ENCODE measurements at places on chromosomes 1 and 21.

- no peak for DNase-seq
Observed at GRCh38 chr1:7152655-7153054, 367.4 kb downstream of the CAMTA1 start.

DNA sequence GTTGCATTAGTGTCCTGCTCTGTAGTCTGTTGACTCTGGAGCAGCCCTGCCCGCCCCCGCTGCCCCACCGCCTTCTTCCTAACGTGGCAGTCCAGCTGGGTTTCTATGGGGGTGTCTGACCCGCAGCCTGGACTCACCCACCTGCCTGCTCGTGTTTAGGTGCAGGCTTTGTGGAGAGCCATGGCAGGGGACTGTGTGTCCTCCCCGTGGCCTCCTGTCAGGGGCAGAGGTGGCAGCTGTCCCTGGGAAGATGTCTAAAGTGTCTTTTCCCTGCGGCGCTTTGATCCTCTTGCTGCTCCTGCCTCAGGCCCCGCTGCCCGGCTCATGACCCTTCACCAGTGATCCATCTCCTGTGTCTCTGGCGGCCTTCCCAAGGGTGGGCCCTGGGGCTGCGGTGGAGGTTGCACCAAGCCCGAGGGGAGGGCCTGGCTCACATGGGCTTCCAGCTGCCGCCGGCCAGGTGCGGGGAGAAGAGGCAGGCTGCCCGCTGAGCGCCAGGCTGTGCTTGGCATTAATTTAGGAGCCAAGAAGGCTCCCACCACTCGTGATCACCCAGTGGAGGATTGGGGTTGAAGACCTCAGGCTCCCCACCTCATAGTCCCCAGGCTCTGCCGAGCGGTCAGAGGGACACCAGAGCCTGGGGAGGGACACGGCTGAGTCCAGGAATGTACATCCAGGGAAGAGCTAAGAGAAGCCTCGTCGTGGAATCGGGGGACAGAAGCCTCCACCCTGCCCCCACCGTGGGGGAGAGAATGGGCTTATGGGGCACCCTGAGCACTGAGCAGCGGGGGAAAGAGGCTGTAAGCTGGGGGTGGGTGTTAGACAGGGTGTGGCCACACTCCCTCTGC is 44.1 kb downstream of the COL18A1 start:
- DNase-seq = no peak

GRCh38 chr1:183011859-183012258 is 11.4 kb upstream of the LAMC1 start:
- DNase-seq = no peak

- no peak for DNase-seq
Observed at GRCh38 chr1:190475421-190476141, 2.1 kb downstream of the BRINP3 start.

DNA sequence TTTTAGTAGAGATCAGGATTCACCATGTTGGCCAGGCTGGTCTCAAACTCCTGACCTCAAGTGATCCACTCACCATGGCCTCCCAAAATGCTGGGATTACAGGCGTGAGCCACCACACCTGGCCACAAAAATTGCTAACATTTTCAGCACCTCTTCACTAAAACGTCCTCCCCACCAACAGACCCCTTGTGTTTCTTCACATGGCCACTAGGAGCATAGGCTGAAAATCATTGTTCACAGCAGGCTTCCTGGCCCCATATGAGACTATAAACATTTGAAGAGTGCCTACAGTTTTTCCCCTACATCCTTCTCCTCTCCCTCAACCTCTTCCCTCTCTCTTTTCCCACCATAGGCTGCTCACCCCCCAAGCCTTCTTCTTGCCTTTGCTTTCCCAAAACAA is 28.0 kb upstream of the SFPQ start:
- DNase-seq = no peak

- DNase-seq = no peak
Observed at GRCh38 chr1:152513081-152513480, 1.2 kb upstream of the CRCT1 start.

DNA sequence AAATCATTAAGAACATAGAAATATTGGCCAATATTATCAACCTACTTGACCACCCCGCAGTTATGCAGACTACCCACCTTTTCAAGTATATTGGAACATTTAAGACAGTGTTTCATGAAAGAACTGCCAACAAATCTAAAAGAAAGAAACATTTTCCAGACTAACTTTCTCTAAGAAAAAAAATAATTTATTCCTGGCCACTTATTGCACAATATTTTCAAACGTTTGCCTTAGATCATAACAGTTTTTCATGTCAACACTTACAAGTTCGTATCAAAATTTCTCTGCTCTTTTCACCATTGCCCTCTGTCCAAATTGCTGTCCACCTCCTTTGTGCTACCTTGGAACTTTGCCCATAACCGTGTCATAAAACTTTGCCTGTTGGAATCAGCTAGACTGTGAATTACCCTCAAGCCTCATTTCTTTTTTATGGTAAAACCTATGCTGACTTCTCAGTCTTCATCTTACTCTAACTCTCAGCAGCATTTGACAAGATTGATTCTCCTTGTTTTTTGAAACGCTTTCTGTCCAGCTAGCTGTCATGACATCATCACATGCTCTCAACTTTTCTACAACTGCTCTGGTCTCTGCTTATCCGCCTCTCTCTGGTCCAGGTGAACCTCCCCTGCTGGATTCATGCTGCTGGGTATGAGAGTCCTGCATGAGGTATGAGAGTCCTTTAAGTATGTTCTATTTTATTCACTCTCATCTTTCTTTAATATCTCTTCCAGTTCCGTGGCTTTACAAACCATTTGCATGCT is 92.8 kb upstream of the CHRM3 start:
- no peak for DNase-seq

DNA sequence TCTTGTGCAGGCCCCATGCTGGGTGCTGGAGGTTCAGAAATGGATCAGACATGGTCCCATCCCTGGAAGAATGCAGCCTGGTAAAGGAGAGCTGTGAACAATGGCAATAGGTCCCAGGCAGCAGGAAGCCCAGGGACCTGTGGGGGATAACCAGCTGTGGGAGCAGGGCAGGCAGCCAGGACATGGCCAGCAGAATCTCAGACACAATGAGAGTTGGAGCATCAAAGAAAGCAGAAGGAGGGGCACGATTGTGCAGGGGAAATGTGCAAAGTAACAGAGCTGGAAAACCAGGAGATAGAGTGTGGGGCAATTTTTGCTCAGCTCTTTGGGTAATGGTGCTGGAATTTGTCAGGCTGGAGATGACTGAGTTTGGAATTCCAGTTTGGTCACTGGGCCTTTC is 44.3 kb downstream of the C8B start:
- no peak for DNase-seq

- DNase-seq = no peak
Observed at GRCh38 chr1:10056599-10056987, 23.8 kb downstream of the UBE4B start.

GRCh38 chr1:228058949-228059633 is 23.4 kb upstream of the ARF1 start:
- DNase-seq = no peak

DNA sequence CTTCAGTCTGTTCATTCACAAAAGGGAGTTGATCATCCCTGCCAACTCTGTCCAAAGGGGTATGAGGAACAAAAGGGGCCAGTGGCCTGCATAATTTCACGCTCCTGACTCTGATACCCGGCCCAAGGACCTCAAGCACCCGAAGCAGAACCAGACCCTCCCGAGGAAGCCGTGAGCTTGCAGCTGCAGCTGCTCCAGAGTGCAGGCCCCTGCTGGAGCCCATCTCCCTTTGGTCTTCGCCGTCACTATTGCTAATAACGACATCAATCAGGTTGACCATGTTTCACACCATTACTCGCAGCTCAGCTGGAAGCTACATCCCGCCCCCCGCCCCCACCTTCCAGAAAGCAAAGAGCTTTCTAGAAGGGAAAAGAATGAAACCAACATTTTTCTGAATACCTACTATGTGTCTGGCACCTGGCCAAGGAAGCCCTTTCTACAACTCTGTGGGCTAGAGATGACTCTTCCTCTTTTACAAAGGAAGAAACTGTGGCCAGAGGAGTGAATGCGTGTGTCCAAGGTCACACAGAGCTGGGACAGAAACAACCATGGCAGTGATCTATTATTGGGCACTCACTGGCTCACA is 5.5 kb downstream of the NKAIN1 start:
- DNase-seq = no peak

DNA sequence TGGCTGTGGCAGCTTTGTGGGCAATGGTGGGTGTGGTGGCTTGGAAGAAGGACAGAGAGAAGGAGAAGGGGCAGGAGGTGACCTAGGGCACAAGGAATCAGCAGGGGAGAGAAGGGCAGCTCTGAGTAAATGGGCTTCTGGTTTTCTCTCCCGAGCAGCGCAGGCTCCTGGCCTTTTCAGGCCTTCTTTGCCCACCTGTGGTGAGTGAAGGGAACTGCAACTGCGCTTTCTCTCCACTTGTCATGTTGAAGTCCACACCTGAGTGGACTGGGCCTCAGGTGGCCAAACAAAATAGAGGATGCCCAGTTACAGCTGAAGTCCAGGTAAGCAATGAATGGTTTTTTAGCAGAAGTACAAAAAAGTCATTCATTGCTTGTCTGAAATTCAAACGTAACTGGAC is 29.4 kb upstream of the KCNA10 start:
- no peak for DNase-seq

DNA sequence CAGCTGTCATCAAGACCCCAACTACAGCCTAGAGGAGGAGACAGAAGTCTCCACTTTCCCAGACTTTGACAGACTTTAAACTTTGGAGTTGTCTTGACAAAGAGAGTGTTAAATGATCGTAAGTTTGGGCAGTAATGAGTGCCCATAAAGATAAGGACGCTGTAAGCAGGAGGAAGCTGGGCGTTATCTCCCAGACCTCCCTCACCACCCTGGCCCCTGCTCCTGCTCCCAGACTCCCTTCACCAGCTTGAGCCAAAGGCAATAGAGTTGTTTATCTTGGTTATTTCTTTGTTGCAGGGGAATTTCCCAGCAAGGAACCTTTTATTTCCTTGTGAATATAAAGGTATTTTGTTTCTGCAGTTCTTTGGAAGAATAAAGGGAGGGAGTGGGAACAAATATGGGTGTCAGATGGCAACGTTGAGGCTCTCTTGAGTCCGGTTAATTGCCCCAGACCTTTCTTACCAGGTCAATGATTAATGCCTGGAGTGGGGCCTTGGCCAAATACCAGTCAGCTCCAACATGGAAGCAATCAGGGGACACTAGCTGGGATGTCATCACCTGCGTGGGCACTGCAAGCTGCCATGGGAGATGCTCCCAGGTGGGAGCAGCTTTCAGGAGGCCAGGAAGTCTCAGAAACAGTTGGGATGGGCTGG is 4.4 kb downstream of the PIGR start:
- DNase-seq = no peak

DNA sequence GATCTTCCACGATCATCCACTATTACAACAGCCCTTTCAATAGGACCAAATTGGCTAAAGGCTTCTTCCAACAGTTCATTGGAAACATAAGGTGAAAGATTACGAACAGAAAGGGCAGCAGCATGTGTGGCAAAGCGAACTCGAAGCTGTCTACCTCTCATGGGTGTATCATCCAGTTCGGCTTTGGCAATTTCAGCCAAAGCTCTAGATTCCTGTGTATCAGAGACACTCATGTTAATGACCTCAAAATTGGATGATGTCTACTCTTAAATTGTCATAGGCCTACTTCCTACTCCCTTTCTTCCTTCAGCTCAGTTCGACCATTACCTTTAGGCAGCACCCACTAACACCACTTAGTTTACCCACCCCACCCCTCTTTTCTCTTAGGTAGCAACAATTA is 2.2 kb downstream of the SFPQ start:
- no peak for DNase-seq

- no peak for DNase-seq
Observed at GRCh38 chr21:45950740-45951515, 30.6 kb upstream of the COL6A1 start.

GRCh38 chr1:161718559-161719324 is 2.6 kb upstream of the FCRLB start:
- no peak for DNase-seq

DNA sequence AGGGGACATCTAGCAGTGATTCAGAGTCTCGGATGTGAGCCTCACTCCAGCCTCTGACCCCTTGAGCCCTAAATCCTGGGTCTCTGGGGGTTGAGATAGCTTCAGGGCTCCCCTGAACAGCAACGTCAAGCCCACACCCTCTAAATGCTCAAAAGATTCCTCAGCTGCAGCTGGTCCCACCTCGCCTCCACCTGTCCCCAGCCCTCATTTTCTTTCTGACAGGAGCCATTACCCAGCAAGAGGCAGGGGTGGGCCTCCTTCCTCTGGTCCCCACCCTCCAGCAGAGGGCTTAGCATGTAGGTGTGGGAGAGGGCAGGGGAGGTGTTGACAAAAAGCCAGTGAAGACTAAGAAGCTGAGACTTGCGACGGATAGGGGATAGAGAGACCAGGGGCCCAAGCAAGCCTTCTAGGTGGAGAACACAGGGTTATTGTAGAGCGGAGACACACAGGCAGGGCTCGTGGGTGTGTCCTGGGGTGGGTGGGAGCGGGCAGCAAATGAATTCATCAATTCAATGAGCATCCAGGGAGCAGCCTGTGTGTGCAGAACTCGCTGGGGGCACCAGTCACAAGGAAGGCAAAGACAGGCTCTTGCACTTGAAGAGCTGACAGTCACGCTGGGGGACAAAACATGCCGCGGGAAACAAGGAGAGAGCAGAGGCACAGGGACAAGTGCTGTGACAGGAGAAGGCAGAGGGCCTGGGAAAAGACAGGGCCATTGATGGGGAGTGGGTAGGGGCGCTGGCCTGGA is 48.9 kb upstream of the GOLT1A start:
- DNase-seq = no peak

GRCh38 chr1:24888061-24888970 is 41.8 kb downstream of the RUNX3 start:
- DNase-seq = no peak

DNA sequence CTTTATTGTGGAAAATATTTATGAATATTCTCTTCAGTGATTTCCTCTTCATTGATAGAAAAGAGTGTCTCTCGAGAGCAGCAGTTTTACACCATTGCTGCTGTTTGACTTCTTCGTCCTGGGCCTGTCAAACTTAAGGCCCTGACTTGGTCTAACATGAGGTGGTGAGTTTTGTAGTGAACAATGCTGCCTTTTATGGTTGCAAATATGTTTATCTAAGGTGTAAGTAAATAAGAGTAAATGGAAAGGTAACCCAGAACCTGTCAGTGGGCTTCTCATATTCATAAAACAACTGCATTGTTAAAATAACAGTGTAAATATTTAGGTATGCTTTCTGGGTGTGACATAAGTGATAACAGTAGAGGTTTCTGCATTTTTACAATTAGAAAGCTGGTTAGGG is 62.8 kb upstream of the SCCPDH start:
- no peak for DNase-seq
